ENCODE measurements at places on chromosomes 7 and 10. TPM values are rescaled to one million over a fixed set of nuclear protein-coding genes. Genes with fewer than 3 reads are reported as not detected.

The DKK1 gene
- 174 TPM for total RNA-seq

The CYP2C19 gene
- total RNA-seq = not detected

The GNGT1 gene
- total RNA-seq = not detected

The SPDYE5 gene
- total RNA-seq = not detected

The CYP2E1 gene
- 0.28 TPM for total RNA-seq

The SPDYE17 gene
- total RNA-seq = not detected

The HOXA6 gene
- 0.28 TPM for total RNA-seq

The SCD gene
- total RNA-seq = 96.7 TPM

The TYW1 gene
- total RNA-seq = 15.8 TPM

The ZNF853 gene
- 0.19 TPM for total RNA-seq

The PVRIG gene
- 0.19 TPM for total RNA-seq

The VWA2 gene
- total RNA-seq = under 0.01 TPM

The TSPAN13 gene
- total RNA-seq = 19.4 TPM

The DTX2 gene
- 3.1 TPM for total RNA-seq

The RBM33 gene
- 17.4 TPM for total RNA-seq

The FOXI2 gene
- not detected for total RNA-seq

The OPN1SW gene
- total RNA-seq = not detected

The WNT2 gene
- total RNA-seq = 0.19 TPM

The NRAP gene
- not detected for total RNA-seq

The ASB15 gene
- total RNA-seq = not detected

The CPEB3 gene
- 0.85 TPM for total RNA-seq

The ZSCAN25 gene
- 10.2 TPM for total RNA-seq

The AOC1 gene
- total RNA-seq = not detected

The ADAM8 gene
- 0.85 TPM for total RNA-seq

The CFAP46 gene
- under 0.01 TPM for total RNA-seq

The ASL gene
- 45.1 TPM for total RNA-seq

The HTR5A gene
- not detected for total RNA-seq

The CLDN4 gene
- total RNA-seq = 2.7 TPM

The CFAP43 gene
- under 0.01 TPM for total RNA-seq

The ITIH5 gene
- total RNA-seq = 1.4 TPM

The RSPH10B gene
- 0.56 TPM for total RNA-seq

The SPDYE2B gene
- total RNA-seq = not detected

The CHCHD3 gene
- total RNA-seq = 73.3 TPM

The ARHGEF35 gene
- total RNA-seq = 1.5 TPM

The LRRC17 gene
- 147 TPM for total RNA-seq
